Right forelimb (tissue), 1 donor: ENCODE measurements at places on chromosomes 5 and 9.

DNA sequence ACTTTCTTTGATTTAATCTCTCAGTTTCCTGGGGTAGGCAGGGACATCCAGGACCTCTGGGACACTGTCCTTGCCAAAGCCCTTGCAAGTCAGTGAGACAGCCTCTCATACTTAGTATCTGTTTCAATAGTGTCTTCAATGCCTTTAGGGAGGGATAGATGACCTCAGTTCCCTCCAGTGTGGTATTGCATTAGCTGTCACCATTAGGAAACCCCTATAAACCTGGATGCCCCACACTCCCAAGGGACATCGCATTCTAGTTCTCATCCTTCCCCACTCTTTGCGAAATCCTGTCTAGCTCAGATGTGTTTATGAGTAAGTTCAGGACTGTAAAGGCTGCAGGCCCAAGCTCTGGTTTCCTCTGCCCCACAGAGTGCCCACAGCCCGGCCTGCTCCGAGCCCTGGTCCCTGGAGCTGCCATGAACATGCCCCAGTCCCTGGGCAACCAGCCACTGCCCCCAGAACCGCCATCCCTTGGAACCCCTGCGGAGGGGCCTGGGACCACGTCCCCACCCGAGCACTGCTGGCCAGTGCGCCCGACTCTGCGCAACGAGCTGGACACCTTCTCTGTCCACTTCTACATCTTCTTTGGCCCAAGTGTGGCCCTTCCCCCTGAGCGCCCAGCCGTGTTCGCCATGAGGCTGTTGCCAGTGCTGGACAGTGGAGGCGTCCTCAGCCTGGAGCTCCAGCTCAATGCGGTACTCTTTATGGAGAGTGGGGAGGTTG, 13.2 kb downstream of the TMEM8B start:
- DNase-seq: no peak

DNA sequence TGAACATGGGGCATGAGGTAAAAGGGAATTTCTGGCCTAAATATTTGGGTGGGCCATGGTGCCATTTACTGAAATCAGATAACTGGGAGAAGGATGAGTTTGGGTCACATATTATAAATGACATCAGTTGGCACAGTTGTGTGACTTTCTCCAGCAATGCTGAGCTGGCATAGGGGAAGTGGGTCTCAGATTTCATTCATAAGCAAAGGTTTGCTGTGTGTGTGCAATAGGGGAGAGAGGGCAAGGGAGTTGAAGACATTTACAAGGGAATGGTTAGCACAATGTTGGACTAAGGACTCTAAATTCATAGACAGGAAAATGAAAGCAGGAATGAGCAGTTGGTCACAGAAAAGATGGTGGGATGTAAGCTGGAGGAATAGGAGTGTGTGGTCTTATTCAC, 47.8 kb upstream of the KLF9 start:
- DNase-seq: no peak

- no peak for DNase-seq
Measured at GRCh38 chr9:12817702-12818101, 42.9 kb downstream of the LURAP1L start.

- DNase-seq: no peak
Measured at GRCh38 chr5:2123874-2124273, 241.1 kb upstream of the IRX4 start.

DNA sequence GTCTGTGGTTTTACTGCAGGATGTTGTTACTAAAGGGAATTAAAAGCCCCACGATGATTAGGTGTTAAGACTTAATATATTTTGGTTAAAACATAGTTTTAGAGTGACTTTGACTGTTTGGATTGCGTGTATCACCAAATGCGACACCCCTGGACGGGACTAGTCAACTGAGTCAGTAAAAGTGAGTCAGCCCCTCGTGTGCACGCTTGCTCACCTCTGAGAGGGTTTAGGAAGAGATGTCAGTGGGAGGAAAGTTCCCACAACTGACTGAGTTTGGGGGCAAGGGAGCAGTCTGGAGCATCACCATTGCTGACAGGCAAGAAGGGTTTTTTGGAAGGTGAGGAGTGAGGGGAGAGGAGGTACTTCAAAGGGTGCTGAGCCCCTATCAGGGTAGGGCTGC, 14.4 kb upstream of the DMRT3 start:
- DNase-seq: no peak

DNA sequence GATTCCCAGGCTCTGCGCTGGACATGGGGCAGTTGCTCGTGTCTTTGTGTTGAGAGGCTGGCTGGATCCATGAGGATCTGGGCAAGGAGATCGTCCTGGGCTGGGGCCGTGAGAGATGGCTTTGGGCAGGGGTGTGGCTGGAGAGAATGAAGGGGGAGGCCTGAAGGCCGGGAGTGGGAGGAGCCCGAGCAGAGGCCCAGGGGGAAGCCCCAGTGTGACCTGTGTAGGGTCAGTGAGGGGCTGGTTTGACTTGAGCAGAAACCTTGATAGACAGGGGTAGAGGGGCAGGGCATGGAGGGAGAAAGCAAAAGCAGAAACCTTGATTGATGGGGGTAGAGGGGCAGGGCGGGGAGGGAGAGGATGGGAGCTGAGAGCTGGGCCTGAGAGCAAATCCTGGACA, 54.4 kb upstream of the ASS1 start:
- no peak for DNase-seq

DNA sequence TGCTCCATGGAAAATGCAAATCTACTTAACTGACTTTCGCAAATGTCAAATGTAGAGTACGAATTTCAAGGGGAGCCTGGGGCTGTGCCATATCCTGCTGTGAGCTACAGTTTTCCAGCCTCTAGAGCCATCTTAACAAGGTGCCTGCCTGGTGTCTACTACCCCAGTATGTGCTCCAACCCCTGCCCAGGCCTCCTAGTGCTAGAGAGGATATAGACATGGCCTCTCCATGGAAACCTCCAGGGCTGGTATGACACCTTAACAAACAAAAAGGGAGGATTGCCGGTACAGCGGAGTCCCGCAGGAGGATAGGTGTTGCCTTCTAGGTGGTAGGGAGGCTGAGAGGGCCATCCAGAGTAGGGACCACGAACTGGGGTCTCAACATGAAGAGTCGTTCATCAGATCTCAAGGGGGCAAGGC, 13.6 kb upstream of the IL3 start:
- no peak for DNase-seq

DNA sequence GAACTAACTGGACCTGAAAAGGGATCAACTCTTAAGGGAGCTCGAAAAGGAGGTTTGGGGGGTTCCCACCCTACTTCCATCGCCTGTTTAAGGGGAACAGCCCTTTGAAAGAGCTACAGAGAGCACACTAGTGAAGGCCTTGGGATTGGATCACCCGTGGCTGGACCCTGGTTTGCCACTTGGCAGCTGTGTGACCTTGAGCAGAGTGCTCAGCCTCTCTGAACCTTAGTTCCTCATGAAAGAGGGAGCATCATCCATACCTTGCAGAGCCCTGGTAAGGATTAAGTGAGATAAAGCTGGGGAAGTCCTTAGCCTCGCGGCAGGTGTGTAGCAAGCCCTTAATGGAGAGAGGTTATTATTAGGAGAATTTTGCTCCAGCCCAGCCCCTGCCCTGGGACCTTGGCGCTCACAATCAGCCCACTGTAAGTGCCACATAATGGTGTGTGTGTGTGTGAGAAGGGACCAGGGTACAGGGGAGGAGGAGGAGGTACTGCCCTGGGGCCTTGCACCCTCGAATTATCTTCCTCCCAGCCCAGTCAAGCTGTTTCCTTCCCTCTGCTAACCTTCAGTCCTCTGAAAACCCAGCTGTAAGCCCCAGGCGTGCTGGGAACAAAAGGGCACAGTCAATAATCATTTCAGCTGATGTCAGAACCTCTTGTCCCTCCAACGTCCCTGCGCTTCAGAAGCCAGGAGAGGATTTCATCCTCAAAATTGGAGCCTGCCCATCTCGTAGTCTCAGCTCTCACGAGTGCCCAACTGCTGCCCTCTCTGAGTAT, 42.9 kb downstream of the FOXI1 start:
- no peak for DNase-seq

DNA sequence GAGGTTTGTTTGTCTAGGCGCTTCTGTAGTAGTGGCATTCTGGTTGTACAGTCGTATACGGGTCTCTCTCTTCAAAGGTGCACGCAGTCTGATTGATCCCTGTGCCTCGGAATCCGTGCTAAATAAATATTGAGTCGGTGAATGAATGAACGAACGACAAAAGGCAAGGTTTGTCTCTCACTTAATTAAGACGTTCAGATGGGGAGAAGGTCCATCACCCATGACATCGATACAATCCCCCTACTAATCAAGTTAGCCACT, 500 bp upstream of the CREBRF start:
- no peak for DNase-seq

DNA sequence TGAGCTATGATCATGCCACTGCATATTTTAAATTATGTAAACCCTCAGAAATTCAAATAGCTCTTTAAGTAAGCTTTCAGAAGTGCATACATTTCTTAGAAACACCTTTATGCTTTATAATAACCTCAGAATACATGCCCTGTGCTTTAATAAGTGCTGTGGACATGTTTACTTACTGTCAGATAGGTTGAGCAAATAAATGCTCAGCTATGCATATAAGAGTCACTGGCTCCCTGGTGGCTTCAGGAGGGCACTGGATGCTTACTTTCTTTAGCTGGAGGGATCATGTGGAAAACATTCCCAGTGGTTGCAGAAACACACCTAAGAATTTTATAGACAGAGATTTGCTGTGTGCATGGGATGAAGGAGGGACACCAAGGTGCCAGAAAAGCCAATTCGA, 74.4 kb downstream of the PDE6A start:
- no peak for DNase-seq
